ENCODE measurements at places on chromosomes 12 and 14.

- DNase-seq, result no peak
Observed at GRCh38 chr12:123478762-123479161, 20.8 kb downstream of the SNRNP35 start.

DNA sequence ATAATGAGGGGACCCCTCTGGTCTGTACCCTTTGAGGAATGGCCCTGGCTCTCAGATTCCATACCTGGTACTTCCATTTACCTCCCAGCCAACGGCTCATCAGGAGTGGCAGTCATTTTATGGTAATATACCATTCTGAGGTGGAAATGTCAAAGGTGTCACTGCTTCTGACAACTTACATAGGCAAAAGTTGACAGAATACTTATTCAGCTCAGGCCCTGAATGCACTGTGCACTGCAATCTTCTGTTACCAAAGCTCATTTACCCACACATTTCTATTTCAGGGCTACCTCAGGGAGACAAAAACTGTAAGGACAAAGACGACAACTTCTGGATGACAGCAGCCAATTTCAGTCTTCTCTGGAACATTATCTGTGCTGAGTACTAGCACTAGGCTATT is 212.2 kb upstream of the TMEM260 start:
- no peak for DNase-seq

DNA sequence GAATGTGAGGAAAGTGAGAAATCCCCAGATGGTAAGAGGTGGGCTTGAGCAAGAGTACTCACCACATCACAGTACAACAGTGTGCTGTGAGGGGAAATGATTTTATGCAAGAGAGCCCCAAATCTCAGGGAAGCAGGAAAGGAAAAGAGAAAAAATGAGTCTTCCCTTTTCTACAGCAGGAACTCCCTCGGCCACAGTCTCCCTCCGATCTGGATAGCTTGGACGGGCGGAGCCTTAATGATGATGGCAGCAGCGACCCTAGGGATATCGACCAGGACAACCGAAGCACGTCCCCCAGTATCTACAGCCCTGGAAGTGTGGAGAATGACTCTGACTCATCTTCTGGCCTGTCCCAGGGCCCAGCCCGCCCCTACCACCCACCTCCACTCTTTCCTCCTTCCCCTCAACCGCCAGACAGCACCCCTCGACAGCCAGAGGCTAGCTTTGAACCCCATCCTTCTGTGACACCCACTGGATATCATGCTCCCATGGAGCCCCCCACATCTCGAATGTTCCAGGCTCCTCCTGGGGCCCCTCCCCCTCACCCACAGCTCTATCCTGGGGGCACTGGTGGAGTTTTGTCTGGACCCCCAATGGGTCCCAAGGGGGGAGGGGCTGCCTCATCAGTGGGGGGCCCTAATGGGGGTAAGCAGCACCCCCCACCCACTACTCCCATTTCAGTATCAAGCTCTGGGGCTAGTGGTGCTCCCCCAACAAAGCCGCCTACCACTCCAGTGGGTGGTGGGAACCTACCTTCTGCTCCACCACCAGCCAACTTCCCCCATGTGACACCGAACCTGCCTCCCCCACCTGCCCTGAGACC is 7.8 kb downstream of the ATN1 start:
- no peak for DNase-seq

- DNase-seq, result no peak
Observed at GRCh38 chr14:86072116-86072894, 542.4 kb downstream of the FLRT2 start.

GRCh38 chr12:19428246-19428645 is 11.0 kb upstream of the AEBP2 start:
- DNase-seq, result no peak

GRCh38 chr14:91681893-91682563 is 49.9 kb downstream of the CATSPERB start:
- DNase-seq, result no peak

Data from CD4-positive, alpha-beta T cell treated with Interleukin-2 at 100 ng/mL for 4 hours (primary cell).